ENCODE measurements at places on chromosomes 7 and 10.

DNA sequence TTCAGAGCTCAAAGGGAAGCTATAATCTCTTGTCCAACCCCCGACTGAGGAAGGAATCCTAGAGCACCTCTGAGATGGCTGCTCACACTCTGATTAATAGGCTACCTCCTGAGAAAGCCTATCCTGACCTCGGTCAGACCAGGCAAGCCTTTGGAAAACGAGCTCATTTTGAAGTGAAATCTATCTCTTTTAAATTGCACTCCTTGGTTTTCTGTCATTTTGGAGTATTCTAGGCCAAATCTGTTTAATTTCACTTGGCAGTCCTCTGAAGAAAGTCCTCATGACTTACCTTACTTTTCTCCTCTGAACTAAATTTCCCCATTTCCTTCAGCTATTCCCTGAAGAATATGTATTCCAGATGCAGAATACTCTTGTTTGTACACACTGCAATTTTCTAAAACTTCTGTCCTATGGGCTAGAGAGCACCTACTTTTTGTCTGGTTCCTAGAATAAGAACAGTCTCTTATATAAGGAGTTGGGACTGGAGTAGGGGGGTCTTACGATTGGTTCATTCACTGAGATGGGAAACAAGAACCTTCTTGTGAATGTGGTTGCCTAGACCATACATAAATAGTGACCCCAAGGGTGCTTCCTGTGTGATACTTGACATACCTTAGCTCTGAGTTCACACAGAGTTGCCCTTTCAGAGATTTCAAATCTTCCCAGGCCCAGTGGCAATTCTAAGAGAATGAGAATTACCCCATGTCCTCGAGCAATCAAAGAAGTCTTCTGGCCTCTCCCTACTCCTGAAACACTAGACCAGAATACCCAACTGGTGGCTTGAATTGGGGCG is 31.9 kb upstream of the HPS1 start:
- H3K27ac ChIP-seq, result no peak overlapping the region
- H3K36me3 ChIP-seq, result 0 out of 2 replicates have a peak, but pooled peaks cover 6% of the 10 kb centered on the region
- H3K4me3 ChIP-seq, result no peak overlapping the region
- no peaks in the 10 kb centered on the region for H3K4me1 ChIP-seq
- no peak for DNase-seq
- H3K27me3 ChIP-seq, result peaks cover 6% of the 10 kb centered on the region

DNA sequence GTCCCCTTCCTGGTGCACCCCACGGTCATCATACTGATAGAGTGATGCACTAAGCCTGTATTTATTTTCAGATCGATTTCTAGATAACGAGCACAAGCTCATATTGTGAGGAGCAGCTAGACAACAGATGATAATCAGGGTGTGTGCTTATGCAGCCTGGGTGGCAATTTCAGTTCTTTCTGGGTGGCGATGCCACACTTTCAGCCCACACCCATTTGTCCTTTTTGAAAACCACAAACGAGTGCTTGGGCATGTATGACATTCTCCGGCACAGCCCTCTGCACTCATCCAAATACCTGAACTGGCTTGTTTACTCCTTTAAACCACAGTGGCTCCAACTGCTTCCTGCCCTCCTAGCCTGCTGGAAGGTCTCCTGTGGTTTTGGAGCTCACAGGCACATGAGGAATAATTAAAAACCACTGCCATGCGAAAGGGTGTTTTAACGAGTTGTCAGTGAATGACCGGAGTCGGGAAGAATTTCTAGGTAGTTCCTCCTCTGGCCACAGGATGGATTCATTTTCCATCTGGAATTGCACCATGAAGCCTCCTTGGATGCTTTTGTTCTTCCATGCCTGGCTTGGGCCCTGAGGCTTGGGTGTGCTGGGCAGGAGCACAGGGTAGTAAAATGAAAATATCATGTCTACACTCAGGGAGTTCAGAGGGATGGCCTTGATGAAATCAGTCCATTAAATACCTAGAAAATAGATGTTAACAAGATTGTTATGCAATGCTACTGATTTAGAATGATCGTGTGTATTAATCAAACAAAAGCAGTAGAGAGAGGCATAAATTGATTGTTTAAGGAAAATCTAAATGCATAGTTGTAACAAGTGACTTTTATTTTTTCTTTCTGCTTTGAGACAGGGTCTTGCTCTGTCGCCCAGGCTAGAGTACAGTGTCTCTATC is 52.4 kb upstream of the ITGB1 start:
- H3K4me1 ChIP-seq, result peaks cover 29% of the 10 kb centered on the region
- peak; percentile 29 for DNase-seq
- H3K4me3 ChIP-seq, result no peak overlapping the region
- H3K27ac ChIP-seq, result peak overlapping the region; percentile 79
- H3K36me3 ChIP-seq, result no peaks in the 10 kb centered on the region
- no peaks in the 10 kb centered on the region for H3K27me3 ChIP-seq

DNA sequence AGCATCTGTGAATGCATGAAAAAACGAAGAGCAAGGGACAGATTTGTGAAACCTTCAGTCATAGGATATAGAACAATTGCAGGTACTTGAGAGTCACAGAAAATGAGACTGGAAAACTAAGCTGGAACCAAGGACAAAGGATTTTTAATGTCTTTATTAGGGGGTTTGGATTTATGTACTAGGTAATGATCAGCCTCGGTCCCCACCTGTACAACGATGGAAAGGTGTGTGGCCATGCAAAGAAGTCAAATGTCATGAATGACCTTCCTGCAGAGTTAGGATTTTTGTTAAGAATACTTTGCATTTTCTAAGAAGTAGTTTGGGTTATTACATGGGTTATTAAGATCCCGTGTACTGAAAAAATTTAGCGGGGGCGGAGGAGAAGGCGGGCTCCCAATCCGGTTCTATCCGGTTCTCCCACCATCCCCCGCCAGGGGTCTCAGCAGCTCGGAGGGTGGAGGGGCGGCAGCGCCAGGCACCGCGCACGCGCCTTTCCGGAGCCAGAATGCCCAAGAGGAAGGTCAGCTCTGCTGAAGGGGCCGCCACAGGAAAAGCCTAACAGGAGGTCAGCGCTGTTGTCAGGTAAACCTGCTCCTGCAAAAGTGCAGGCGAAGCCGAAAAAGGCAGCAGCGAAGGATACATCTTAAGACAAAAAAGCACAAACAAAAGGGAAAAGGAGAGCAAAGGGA is 327.5 kb upstream of the PLXDC2 start:
- peaks cover 17% of the 10 kb centered on the region for H3K4me1 ChIP-seq
- DNase-seq, result peak; percentile 83
- H3K4me3 ChIP-seq, result peak overlapping the region; percentile 50
- no peaks in the 10 kb centered on the region for H3K36me3 ChIP-seq
- H3K27ac ChIP-seq, result peak overlapping the region; percentile 98

DNA sequence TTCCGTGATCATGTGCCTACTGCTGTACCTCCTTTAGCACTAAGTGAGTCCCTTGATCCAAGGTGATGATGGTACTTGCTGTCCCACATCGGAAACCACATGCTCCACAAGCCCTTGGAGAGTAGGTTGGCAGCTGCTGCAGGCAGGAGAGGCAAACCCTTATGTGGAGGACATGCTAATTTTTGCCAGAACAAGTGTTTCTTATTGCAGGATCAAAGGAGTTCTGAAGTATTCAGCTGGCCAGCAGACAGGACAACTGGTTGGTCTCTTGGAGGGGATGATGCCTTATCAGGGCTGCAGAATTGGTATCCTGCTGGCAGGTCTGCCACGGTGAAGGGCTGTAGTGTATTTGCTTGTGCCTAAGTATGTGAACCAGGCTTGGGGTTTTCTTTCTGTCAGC is 36.8 kb downstream of the NACAD start:
- H3K27ac ChIP-seq, result no peak overlapping the region
- no peaks in the 10 kb centered on the region for H3K27me3 ChIP-seq
- peaks cover 3% of the 10 kb centered on the region for H3K36me3 ChIP-seq
- H3K4me3 ChIP-seq, result no peak overlapping the region

- no peaks in the 10 kb centered on the region for H3K27me3 ChIP-seq
- no peak for DNase-seq
- H3K27ac ChIP-seq, result peak overlapping the region; percentile 0
- H3K4me3 ChIP-seq, result no peak overlapping the region
- no peaks in the 10 kb centered on the region for H3K36me3 ChIP-seq
Measured at GRCh38 chr10:662223-662605, 27.3 kb downstream of the DIP2C start.

GRCh38 chr10:34743814-34744213 is 71.3 kb downstream of the PARD3 start:
- DNase-seq, result no peak
- H3K4me3 ChIP-seq, result no peak overlapping the region
- H3K27me3 ChIP-seq, result no peaks in the 10 kb centered on the region
- 0 out of 2 replicates have a peak overlapping the region, but pooled peaks have one; percentile 1 for H3K27ac ChIP-seq
- H3K4me1 ChIP-seq, result peaks cover 58% of the 10 kb centered on the region
- H3K36me3 ChIP-seq, result no peaks in the 10 kb centered on the region

DNA sequence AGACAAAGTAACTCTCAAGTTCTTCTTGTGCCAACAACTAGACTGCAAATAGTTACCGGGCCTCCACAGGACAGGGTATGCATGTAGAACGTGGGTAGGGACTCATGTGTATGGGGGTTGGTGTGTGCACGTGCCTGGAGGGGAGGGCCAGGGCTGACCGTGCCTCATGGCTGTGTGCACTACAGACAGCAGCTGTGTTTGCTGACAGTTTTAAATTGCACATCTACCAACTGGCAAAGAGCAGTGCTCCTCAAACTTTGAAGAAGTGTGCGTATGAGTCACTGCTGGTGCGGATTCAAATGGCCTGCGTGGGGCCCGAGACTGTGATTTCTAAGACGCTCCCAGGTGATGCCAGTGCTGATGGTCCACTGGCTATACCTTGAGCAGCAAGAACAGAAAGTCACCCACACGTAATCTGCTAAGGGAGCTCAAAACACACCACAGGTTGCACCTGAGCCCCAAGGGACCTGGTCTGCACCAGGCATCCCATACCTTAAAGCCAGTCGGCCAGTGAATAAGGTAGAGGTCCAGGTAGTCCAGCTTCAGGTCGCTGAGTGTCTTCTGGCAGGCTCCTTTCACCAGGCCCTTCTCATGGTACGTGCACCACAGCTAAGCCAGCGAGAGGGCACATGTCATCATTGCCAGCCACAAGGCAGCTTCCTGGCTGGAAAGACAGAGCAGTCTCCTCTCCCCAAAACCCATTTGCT is 8.5 kb downstream of the AKR1B1 start:
- H3K36me3 ChIP-seq, result peaks cover 51% of the 10 kb centered on the region
- no peaks in the 10 kb centered on the region for H3K27me3 ChIP-seq
- no peak overlapping the region for H3K4me3 ChIP-seq
- peaks cover 6% of the 10 kb centered on the region for H3K4me1 ChIP-seq
- DNase-seq, result no peak
- H3K27ac ChIP-seq, result no peak overlapping the region

GRCh38 chr7:1562116-1562515 is 6.1 kb upstream of the TMEM184A start:
- no peaks in the 10 kb centered on the region for H3K27me3 ChIP-seq
- H3K4me3 ChIP-seq, result no peak overlapping the region
- H3K27ac ChIP-seq, result peak overlapping the region; percentile 88
- DNase-seq, result no peak

DNA sequence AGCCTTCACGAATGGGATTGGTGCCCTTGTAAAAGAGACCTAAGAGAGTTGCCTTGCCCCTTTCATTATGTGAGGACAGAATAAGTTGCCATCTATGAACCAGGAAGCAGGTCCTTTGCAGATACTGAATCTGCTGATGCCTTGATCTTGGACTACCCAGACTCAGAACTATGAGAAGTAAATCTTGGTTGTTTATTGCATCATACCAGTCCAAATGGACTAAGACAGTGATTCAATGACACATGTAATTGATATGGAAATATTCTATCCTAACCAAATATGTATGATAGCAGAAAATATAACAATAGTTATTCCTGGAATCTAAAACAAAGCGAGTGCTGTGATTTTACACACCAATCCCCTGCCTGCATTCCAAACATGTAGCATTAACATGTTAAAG is 17.0 kb upstream of the LYZL1 start:
- H3K36me3 ChIP-seq, result peaks cover 24% of the 10 kb centered on the region
- H3K27me3 ChIP-seq, result peaks cover 4% of the 10 kb centered on the region
- no peak overlapping the region for H3K4me3 ChIP-seq
- H3K4me1 ChIP-seq, result peaks cover 3% of the 10 kb centered on the region
- no peak for DNase-seq

GRCh38 chr7:25820432-25821040 is 331.5 kb upstream of the NFE2L3 start:
- H3K27me3 ChIP-seq, result no peaks in the 10 kb centered on the region
- DNase-seq, result peak; percentile 40
- H3K4me3 ChIP-seq, result no peak overlapping the region

DNA sequence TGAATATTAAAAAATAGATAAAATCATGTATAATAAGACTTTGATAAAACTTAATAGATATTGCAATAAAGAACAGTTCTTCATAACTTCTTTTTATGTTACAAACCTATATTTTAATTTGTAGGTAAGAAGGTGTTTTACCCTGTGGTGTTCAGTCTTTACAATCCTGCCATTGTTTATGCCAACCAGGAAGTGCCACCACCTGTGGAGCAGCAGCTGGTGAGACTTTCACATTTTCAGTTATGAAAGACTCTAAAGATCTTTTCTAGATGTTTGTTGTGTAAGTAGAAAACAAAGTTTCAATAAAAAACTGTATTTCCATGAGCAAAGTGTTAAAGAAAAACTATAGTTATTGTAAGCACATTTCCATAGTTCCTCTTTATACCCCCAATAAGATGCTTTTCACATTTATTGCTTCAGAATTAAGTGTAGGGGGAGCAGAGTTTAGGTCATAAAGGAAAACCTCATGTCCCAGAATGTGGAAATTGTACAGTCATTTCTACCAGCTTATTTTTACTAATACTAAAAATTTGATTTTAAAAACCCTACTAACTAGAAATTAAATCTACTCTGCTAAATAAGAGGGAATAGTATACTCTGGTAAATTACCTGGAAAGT is 28.7 kb downstream of the CSGALNACT2 start:
- no peak for DNase-seq
- H3K27ac ChIP-seq, result no peak overlapping the region
- no peak overlapping the region for H3K4me3 ChIP-seq
- no peaks in the 10 kb centered on the region for H3K36me3 ChIP-seq
- H3K27me3 ChIP-seq, result no peaks in the 10 kb centered on the region

GRCh38 chr7:74507538-74508319 is 54.0 kb downstream of the GTF2IRD1 start:
- DNase-seq, result no peak
- H3K27ac ChIP-seq, result 0 out of 2 replicates have a peak overlapping the region, but pooled peaks have one; percentile 23
- H3K27me3 ChIP-seq, result no peaks in the 10 kb centered on the region
- H3K36me3 ChIP-seq, result peaks cover 13% of the 10 kb centered on the region

GRCh38 chr7:30915005-30915601 is 3.5 kb downstream of the AQP1 start:
- no peak overlapping the region for H3K27ac ChIP-seq
- no peak overlapping the region for H3K4me3 ChIP-seq
- no peaks in the 10 kb centered on the region for H3K27me3 ChIP-seq
- no peak for DNase-seq
- peaks cover 16% of the 10 kb centered on the region for H3K4me1 ChIP-seq

DNA sequence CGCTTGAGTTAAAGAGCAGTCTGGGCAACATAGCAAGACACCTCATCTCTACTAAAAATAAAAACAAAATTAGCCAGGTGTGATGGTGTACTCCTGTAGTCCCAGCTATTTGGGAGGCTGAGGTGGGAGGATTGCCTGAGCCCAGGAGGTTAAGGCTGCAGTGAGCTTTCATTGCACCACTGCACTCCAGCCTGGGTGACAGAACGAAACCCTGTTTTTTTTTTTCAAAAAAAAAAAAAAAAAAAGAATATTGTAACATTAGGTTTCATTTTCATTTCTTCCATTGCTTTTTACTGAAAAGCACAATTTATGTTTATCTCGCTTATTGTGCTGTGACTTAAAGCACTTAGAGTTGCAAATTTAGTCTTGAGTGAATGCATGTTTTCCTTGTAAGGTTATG is 80.0 kb downstream of the MLLT10 start:
- DNase-seq, result no peak
- peaks cover 9% of the 10 kb centered on the region for H3K36me3 ChIP-seq
- no peaks in the 10 kb centered on the region for H3K27me3 ChIP-seq
- H3K27ac ChIP-seq, result no peak overlapping the region
- peaks cover 12% of the 10 kb centered on the region for H3K4me1 ChIP-seq

- H3K4me3 ChIP-seq, result no peak overlapping the region
- DNase-seq, result no peak
- no peaks in the 10 kb centered on the region for H3K27me3 ChIP-seq
Measured at GRCh38 chr7:131518626-131519025, 37.8 kb downstream of the PODXL start.
